AG08396 (cell line): ENCODE measurements at places on chromosomes 3 and 15.

DNA sequence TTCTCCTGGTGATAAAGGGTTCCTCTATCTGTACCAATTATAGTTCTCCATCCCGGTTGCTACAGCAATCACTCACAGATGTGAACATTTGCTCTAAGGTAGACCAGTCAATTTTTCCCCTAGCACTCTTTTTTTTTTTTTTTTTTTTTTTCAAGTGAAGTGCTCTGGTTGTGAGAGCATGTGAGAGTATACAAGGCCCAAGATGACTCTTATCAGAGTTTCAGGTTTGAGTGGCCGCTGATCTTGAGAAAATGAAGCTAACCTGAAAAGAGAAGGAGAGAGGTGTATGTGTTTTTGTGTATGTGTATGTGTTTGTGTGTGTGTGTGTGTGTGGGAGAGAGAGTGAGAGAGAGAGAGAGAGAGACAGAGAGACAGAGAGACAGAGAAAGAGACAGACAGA lies 44.4 kb upstream of the OTOL1 start:
- DNase-seq = no peak

DNA sequence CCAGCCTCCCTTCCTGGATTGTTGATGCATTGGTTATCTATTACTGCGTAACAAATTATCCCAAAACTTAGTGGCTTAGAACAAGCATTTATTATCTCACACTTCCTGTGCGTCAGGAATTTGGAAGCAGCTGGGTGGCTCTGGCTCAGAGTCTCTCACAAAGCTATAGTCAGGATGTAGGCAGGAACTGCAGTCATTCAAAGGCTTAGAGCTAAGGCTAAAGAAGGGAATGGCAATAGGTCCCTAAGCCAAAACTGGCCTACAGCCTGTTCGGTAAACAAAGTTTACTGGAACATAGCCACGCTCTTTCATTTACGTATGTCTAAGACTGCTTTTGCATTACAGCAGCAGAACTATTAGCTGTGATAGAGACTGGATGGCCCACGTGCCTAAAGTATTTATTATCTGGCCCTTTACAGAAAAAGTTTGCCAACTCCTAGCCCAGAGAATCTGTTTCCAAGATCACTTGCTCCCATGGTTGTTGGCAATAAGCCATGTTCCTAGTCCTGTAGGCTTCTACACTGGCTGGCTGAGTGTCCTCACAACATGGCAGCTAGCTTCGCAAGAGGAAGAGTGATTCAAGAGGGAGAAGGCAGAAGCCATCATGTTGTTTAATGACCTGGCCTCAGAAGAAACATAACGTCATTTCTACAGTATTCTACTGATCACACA lies 132.4 kb downstream of the SNRK start:
- no peak for DNase-seq

GRCh38 chr3:15099364-15100098 lies 583 bp upstream of the RBSN start:
- DNase-seq = no peak

DNA sequence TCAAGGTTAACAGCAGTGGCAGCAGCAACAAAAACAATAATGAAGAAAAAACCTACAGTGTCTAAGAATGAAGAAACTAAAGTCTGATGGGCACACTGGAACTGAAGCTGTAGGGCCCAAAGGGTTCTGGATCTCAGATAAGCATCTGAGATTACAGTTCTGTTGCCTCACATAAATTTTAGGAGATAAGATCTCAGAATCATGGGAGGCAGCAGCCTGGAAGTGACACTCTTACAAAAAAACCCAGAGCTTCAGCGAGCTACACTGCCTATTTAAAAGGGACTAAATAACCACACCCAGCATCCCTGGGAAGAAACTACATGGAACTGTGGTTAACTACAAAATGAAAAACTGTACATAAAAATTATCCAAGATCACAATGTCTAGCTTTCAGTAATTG lies 61.2 kb downstream of the PLD1 start:
- no peak for DNase-seq

GRCh38 chr15:78838489-78838888 lies 27.2 kb upstream of the ADAMTS7 start:
- peak; percentile 48 for DNase-seq
